Thoracic aorta (tissue), 2 donors: ENCODE measurements at places on chromosomes 6 and 20. TPM values are rescaled to one million over a fixed set of nuclear protein-coding genes. Genes with fewer than 3 reads are reported as not detected.

KIAA0408 gene
- 0.68 TPM for total RNA-seq

- no peak overlapping the region for H3K27ac ChIP-seq
- no peaks in the 10 kb centered on the region for H3K27me3 ChIP-seq
- DNase-seq, result no peak
- H3K36me3 ChIP-seq, result no peaks in the 10 kb centered on the region
These were observed 101.4 kb upstream of the PTPN1 start for GRCh38 chr20:50408526-50409364.

GRCh38 chr6:26252077-26252472, 112.9 kb upstream of the BTN3A2 start:
- peak overlapping the region; percentile 75 for H3K4me3 ChIP-seq
- peak overlapping the region; percentile 73 for H3K27ac ChIP-seq
- H3K4me1 ChIP-seq, result peaks cover 6% of the 10 kb centered on the region
- no peaks in the 10 kb centered on the region for H3K27me3 ChIP-seq
- no peak for DNase-seq
- no peaks in the 10 kb centered on the region for H3K36me3 ChIP-seq

- H3K4me1 ChIP-seq, result no peaks in the 10 kb centered on the region
- no peak overlapping the region for H3K4me3 ChIP-seq
- no peaks in the 10 kb centered on the region for H3K27me3 ChIP-seq
- H3K27ac ChIP-seq, result no peak overlapping the region
- DNase-seq, result no peak
- no peaks in the 10 kb centered on the region for H3K36me3 ChIP-seq
These were observed 557.4 kb upstream of the EYS start for GRCh38 chr6:66264376-66264775.

DNA sequence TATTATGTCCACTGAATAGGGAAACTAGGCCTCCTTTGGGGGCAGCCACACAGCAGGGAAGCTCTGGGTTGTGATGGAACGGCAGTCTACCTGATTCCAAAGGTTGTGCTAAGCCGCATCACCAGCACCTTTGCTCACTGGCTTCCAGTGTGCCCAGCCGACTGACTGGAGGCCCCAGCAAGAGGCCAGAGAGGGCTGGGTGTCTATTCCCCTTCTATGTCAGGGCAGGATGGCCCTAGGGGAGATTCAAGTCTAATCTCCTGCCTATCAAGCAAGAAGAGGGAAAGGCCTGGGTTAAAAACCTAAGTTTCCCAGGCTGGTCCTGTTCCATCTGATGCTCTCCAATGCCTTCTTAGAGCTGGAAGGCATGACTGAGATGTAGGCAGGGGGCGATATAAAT, 53.6 kb downstream of the JPH2 start:
- no peak for DNase-seq
- no peaks in the 10 kb centered on the region for H3K36me3 ChIP-seq
- H3K27ac ChIP-seq, result peak overlapping the region; percentile 32
- no peaks in the 10 kb centered on the region for H3K27me3 ChIP-seq

HDGFL1 gene
- total RNA-seq, result not detected

ESR1 gene
- total RNA-seq, result 4.9 TPM

GRCh38 chr6:37850260-37850659, 30.7 kb downstream of the ZFAND3 start:
- H3K36me3 ChIP-seq, result no peaks in the 10 kb centered on the region
- no peak overlapping the region for H3K27ac ChIP-seq
- peaks cover 76% of the 10 kb centered on the region for H3K4me1 ChIP-seq
- H3K4me3 ChIP-seq, result no peak overlapping the region

DNA sequence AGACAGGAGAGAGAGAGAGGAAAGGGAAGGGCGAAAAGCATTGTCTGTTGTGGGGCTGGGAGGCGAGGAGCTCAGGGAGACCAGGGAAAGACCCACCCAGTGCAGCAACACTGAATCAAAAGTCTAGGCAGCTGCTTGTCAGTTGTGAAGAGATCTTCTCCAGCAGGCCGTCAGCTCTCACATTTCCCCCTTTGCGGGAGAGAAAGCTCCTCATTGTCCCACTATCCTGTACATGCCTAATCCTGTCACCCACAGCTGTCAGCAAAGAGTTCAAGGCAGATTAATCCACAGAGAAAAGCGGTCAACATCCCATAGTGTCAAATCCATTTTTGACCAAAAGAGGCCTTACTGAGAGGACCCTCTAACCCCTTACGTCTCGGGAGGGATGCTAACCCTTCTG, 27.3 kb downstream of the RNF182 start:
- H3K4me1 ChIP-seq, result no peaks in the 10 kb centered on the region
- H3K27me3 ChIP-seq, result no peaks in the 10 kb centered on the region
- no peak overlapping the region for H3K27ac ChIP-seq
- H3K4me3 ChIP-seq, result no peak overlapping the region
- DNase-seq, result no peak
- H3K36me3 ChIP-seq, result no peaks in the 10 kb centered on the region

GRM4 gene
- not detected for total RNA-seq

DNA sequence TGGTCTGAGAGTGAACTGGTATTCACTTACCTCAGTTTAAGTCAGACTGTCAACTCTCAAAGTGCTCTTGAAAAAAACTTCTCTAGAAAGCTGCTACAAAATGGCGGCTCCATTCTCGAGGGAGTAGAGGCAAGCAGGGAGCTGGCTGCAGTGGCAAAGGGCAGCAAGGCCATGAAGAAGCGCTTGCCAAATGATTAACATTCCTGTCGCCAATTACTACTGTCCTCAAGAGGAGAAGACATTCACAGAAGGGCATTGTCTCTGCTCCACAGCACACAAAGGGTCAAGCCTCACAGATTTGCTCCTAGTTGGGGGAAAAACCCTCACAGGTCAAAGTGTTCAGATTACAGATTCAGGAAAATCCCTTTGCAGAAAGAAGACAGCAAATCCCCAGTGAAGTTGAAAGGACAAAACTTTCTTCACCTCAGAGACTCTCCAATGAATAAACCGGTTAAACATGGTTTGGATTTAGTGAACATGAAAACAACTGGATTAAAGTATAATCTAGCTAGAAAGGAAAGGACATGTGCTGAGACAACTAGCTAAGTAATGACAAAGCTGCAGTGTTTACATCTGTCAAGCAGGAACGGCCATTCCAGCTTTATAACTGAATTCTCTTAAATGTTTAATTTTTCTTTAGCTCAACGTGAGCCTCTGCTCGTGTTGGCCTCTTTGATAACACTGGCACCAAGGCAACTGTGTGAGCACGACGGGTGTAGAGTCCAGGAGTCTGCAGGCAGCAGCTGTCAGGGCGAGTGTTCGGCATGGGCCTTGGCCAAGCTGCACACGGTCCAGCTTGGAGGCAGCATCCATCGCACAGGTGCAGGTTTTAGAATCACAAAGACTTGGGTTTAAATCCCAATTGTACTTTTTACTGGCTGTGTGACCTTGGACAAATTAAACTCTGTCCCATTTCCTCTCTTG, 37.6 kb downstream of the NR2E1 start:
- no peaks in the 10 kb centered on the region for H3K4me1 ChIP-seq
- H3K27me3 ChIP-seq, result no peaks in the 10 kb centered on the region
- no peaks in the 10 kb centered on the region for H3K36me3 ChIP-seq
- no peak overlapping the region for H3K4me3 ChIP-seq
- no peak overlapping the region for H3K27ac ChIP-seq

OR5V1 gene
- not detected for total RNA-seq

GRCh38 chr6:13913226-13914001, 11.3 kb upstream of the RNF182 start:
- no peaks in the 10 kb centered on the region for H3K4me1 ChIP-seq
- H3K27me3 ChIP-seq, result no peaks in the 10 kb centered on the region
- no peak overlapping the region for H3K4me3 ChIP-seq
- no peak for DNase-seq
- H3K27ac ChIP-seq, result no peak overlapping the region

PRL gene
- not detected for total RNA-seq

ADTRP gene
- total RNA-seq, result not detected

GRCh38 chr20:46970937-46971630, 76.4 kb downstream of the EYA2 start:
- no peak for DNase-seq
- no peak overlapping the region for H3K4me3 ChIP-seq
- H3K4me1 ChIP-seq, result no peaks in the 10 kb centered on the region
- no peaks in the 10 kb centered on the region for H3K27me3 ChIP-seq
- H3K36me3 ChIP-seq, result no peaks in the 10 kb centered on the region
- no peak overlapping the region for H3K27ac ChIP-seq

GRCh38 chr6:28817808-28818145, 106.0 kb downstream of the TRIM27 start:
- no peak overlapping the region for H3K4me3 ChIP-seq
- no peaks in the 10 kb centered on the region for H3K4me1 ChIP-seq
- peaks cover 10% of the 10 kb centered on the region for H3K27me3 ChIP-seq
- no peak overlapping the region for H3K27ac ChIP-seq

- no peaks in the 10 kb centered on the region for H3K4me1 ChIP-seq
- no peak overlapping the region for H3K27ac ChIP-seq
- DNase-seq, result no peak
- H3K36me3 ChIP-seq, result no peaks in the 10 kb centered on the region
- H3K4me3 ChIP-seq, result no peak overlapping the region
These were observed 75.0 kb upstream of the BLCAP start for GRCh38 chr20:37602634-37603033.

GRCh38 chr6:56046576-56046975, 171.2 kb upstream of the BMP5 start:
- H3K4me1 ChIP-seq, result no peaks in the 10 kb centered on the region
- H3K36me3 ChIP-seq, result no peaks in the 10 kb centered on the region
- peak; percentile 18 for DNase-seq
- H3K27ac ChIP-seq, result no peak overlapping the region
- H3K27me3 ChIP-seq, result no peaks in the 10 kb centered on the region

RHAG gene
- total RNA-seq, result not detected

DNA sequence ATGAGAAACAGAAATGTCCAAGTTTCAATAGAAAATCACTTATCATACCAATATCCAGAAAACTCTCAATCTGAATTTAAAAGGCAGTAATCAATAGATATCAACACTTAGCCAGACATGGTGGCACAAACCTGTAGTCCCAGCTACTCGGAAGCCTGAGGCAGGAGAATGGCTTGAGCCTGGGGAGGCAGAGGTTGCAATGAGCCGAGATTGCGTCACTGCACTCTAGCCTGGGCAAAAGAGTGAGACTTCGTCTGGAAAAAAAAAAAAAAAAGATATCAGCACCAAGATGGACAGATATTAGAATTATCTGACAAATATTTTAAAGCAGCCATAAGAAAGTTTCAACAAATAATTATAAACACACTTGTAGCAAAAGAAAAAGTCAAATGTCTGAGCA, 47.0 kb downstream of the TCP11 start:
- peak overlapping the region; percentile 85 for H3K27ac ChIP-seq
- H3K27me3 ChIP-seq, result no peaks in the 10 kb centered on the region
- no peak for DNase-seq
- H3K4me3 ChIP-seq, result no peak overlapping the region
- peaks cover 43% of the 10 kb centered on the region for H3K4me1 ChIP-seq

DNA sequence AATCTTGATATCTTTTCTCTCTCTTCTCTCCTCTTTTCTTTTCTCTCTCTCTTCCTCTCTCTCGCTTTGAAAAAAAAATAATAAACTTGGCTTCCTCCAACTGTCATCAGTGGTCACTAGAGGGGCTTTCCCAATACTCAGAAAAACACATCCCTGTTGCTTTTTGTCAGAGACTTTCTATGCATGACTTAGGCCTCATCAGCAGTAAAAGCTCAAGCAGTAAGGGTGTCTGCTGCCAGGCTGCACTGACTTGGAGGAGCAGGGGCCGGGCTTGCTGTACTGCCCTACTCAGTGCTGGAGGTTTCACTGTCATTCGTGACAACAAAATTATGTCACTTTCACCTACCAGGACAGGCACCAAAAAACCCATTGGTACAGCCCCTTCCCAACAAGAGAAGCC, 272.0 kb downstream of the ADGB start:
- no peak overlapping the region for H3K4me3 ChIP-seq
- no peaks in the 10 kb centered on the region for H3K27me3 ChIP-seq
- H3K36me3 ChIP-seq, result no peaks in the 10 kb centered on the region
- no peak overlapping the region for H3K27ac ChIP-seq
- H3K4me1 ChIP-seq, result no peaks in the 10 kb centered on the region

DNA sequence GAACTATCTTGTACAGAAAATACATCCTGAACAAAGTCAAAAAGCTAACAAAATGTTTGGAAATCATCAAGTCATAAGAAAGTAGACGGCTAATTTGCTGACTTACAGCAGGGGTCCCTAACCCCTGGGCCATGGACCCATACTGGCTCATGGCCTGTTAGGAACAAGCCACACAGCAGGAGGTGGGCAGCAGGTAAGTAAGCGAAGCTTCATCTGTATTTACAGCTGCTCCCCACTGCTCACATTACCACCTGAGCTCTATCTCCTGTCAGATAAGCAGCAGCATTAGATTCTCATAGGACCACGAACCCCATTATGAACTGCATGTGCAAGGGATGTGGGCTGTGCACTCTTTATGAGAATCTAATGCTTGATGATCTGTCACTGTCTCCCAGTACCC, 115.5 kb downstream of the CDK19 start:
- no peaks in the 10 kb centered on the region for H3K27me3 ChIP-seq
- no peak for DNase-seq
- H3K4me1 ChIP-seq, result no peaks in the 10 kb centered on the region
- H3K4me3 ChIP-seq, result no peak overlapping the region
- no peak overlapping the region for H3K27ac ChIP-seq
- no peaks in the 10 kb centered on the region for H3K36me3 ChIP-seq

DNA sequence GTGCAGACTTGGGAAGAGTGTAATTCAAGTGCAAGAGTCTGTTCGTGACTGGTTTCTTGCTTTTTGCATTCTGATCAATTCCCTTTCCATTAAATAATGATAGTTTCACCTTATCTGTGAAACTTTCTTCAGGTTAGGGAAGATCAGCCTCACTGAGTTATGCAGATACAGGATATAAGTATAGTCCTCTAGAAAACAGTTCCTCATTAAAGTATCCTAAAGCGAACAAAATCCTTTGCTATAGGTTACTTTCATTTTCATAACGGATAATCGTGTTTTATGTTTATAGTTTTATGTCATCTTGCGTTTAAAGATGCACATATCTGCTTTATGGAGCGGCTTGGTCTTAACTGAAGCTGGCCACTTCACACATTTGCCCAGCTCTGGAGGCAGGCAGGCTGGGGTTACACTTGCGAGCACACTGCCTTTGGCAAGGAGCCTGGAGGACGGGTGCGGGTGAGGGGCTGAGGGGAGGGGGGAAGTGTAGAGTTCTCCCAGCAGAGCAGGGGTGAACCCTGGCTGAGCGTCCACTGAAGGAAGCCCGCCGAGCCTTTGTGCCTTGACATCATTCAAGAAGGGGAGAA, 123.5 kb upstream of the IFNGR1 start:
- DNase-seq, result no peak
- no peaks in the 10 kb centered on the region for H3K36me3 ChIP-seq
- H3K27me3 ChIP-seq, result no peaks in the 10 kb centered on the region
- no peak overlapping the region for H3K27ac ChIP-seq

ATP9A gene
- 54.4 TPM for total RNA-seq

- no peaks in the 10 kb centered on the region for H3K27me3 ChIP-seq
- no peaks in the 10 kb centered on the region for H3K36me3 ChIP-seq
- H3K4me1 ChIP-seq, result no peaks in the 10 kb centered on the region
- no peak overlapping the region for H3K27ac ChIP-seq
- H3K4me3 ChIP-seq, result no peak overlapping the region
These were observed 9.2 kb upstream of the SLC13A3 start for GRCh38 chr20:46660487-46660886.

MYLK2 gene
- not detected for total RNA-seq

- no peak overlapping the region for H3K27ac ChIP-seq
- no peak overlapping the region for H3K4me3 ChIP-seq
- H3K4me1 ChIP-seq, result no peaks in the 10 kb centered on the region
- no peaks in the 10 kb centered on the region for H3K27me3 ChIP-seq
These were observed 11.8 kb downstream of the CST7 start for GRCh38 chr20:24960861-24961260.
